ENCODE measurements at places on chromosomes 1 and 21.

DNA sequence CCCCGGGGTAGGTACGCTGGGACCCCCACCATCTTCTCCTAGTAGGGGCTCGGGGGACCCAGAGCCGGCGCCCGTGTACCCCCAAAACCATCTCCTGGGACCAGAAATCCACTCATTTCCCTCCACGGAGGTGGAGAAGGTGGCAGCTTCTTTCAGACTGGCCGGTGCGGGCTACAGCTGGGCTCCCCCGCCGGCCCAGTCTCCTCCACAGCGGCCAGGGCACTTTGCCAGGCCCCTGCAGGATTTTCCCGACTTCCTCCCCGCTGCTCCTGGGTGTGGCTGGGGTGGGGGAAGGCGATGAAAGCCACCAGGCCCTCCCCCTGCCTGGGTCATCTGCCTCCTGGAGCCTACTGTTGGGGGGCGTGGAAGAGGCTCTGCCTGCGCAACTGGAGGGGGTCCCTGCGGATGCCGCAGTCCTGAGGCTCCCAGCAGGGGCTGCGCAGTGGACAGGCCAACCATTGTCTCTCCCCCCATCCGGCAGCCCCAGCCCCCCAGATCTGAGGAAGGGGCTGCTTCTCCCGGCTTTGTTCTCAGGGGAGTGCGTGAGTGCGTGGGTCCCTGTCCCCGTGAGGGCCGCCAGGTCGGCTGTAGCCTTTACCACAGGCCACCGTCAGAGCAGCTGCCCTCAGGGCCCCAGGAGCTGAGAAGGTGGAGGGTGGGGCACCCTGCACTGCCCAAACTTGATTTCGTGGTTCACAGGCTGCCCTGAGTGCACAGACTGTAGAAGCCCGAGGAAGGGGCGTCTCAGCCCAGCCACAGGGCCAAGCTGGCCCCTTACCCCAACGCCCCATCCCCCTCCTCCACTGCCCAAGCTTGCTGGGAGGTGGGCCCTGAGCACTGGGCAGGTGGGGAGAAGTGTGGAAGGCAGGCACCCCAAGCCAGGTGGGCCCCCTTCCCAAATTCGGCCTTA lies 1.3 kb downstream of the AGRN start:
- peak; percentile 88 for DNase-seq

DNA sequence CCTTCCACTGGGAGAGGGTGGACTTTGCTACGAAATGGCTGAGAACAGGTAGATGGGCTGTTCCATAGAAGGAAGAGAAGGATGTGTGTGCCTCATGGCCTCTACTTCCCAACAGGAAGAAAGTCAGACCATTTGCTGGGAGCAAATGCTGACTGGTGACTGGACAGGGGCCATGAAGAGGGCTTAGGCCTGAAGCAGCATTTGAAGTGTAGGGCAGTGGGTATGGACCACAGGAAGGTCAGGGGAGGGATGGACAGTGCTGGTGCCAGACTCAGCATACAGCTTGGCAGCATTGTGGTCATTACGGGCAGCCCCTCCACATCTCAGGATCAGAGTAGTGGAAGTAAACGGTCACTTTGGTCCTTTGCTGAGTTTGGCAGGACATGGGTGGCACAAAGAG lies 275.7 kb downstream of the MATN1 start:
- no peak for DNase-seq

- peak; percentile 54 for DNase-seq
Observed at GRCh38 chr1:200780545-200781369, 42.1 kb downstream of the CAMSAP2 start.

GRCh38 chr1:46057781-46058180 lies 74.6 kb downstream of the PIK3R3 start:
- DNase-seq, result no peak

DNA sequence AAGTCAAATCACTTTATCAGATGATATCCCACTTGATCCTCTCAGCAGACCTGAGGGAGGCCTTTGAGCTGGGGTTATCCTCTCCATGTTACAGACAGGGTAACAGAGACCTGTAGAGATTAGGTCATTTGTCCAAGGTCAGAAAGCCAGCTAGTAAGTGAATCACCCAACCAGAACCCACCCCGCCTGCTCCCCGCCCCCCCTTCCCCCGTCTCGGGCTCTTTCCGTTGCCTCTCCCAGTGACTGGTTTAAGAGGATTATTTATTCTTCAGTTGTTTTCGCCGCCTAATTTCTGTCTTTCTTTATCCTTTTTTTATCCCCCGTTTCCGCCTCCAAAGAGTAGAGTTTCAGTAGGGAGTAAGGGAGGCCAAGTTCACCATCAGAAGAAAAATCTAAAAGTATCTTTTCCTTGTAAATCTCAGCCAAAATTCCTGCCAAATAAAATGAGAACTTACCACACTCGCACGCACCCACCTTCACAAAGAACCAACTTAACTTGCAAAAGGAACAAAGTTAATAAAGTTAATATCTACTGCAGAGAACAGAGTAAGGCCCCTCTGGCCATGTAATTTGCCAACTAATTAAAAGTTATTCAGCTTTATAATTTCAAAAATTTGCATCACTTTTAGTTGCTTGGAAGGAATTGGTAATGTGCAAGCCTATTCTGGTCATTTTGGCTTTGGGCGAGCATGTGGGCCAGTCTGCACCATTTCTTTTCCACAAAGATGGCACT lies 76.8 kb upstream of the TRABD2B start:
- DNase-seq, result no peak

DNA sequence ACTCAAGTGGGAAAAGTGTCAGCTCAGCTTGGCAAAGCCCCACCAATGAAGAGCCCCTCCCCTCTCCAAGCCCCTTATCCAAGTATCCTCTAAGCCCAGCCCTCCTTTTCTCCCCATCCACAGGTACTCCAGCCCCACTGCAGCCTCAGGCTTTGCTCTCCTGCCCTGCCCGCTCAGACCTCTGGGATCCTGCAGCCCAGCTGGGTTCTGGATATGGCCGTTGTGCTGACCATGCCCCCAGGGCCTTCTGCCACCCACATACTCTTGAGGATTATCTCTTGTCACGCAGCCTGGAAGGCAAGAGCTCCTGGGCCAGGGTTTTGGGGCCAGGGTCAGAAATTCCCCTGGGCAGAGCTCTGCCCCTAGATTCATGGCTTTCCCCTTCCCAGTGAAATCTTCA lies 4.7 kb downstream of the SHISA4 start:
- DNase-seq, result no peak

- DNase-seq, result no peak
Observed at GRCh38 chr1:78687914-78688313, 38.3 kb downstream of the IFI44 start.

DNA sequence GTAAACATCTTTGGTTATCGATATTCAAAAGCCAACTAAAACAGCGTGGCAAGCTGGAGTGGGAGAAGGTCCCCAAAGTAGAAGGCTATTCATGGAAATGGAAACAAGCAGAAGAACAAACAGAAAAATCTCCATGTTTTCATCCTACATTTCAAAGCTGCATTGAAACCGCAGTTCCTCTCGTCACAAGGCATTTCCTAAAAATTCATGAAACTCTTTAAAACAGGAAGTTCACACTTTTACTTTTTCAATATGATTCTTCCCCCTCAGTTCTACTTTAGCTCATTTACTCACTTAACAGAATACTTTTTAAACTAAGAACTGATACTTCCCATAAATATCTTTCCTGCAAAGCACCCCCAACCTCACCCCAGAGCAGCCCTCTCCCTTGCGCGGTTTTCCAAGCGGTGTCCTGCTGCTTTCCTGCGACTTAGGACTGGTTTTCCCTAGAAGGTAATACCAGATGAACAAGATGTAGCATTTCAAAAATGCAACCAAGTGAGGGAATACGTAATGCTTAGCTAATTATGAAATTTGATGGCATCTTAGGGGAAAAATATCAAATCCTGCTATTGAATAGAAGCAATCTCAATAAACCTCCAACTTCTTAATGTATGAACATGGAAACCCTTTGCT lies 228.3 kb upstream of the PKN2 start:
- DNase-seq, result no peak

DNA sequence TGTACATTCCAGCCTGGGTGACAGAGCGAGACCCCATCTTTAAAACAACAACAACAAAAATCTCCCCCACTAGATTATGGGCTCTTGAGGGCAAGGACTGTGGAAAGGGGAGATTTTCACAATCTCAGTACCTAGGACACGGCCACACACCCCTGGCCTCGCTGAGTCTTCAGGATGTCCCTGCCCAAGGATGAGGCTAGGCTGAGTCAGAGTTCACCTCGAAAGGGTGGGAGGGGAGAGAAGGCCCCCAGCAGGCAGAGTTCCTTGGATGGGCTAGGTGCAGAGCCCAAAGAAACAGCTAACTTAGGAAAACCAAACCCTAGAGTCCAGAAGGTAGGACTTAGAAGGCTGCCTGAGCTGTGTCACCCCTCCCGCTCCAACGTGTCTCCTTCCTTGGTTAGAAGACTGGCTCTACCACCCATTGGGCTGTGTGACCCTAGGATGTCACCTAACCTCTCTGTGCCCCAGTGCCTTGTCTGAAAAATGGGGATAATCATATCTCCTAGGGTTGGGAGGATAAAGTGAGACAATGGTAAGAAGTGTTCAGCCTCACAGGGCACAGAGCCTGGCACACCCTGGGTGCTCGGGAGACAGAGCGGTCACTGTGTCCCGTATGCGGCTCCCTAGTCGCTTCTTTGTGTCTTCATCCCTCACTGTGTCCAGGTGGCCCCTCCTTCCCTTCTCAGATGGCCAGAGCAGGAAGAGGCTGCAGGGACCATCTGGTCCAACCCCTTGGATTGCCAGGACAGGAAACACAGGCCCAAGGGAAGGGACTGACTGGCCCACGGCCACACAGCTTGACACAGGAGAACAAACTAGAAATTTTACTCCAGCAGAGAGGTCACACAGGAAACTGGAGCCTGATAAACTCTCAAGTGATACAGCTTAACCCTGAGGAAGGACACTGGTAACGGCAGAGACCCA lies 11.2 kb downstream of the TRIM62 start:
- no peak for DNase-seq

DNA sequence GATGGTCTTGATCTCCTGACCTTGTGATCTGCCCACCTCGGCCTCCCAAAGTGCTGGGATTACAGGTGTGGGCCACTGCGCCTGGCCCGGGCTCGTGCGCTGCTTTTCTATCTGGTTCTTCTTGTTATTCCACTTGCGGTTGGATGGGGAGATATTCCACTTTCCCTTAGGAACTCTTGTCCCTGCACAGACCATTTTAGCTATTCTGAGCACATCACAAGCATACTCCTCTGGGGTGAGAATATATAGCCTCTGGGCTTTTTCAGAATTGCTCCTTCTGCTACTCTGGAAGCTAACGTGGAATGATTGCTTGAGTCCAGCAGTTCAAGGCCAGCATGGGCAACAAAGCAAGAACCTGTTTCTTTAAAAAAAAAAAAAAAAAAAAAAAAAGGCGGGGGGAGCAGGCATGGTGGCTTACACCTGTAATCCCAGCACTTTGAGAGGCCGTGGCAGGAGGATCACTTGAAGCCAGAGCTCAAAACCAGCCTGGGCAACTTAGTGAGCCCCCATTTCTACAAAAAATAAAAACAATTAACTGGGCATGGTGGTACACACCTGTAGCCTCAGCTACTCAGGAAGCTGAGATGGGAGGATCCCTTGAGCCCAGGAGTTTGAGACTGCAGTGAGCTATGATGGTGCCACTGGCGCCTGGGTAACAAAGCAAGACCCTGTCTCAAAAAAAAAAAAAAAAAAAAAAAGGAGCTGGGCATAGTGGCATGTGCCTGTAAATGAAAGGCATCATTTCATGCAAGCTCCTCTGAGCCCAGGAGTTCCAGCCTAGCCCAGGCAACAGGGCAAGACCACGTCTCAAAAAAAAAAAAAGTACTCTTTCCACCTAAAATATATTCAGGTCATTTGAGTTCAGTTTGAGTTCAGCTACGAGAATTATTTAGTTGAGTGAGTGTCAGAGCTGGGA lies 11.8 kb upstream of the PGD start:
- no peak for DNase-seq

GRCh38 chr1:208631092-208631491 lies 386.9 kb upstream of the PLXNA2 start:
- DNase-seq, result no peak

- DNase-seq, result no peak
Observed at GRCh38 chr1:168719306-168720111, 9.5 kb downstream of the DPT start.

DNA sequence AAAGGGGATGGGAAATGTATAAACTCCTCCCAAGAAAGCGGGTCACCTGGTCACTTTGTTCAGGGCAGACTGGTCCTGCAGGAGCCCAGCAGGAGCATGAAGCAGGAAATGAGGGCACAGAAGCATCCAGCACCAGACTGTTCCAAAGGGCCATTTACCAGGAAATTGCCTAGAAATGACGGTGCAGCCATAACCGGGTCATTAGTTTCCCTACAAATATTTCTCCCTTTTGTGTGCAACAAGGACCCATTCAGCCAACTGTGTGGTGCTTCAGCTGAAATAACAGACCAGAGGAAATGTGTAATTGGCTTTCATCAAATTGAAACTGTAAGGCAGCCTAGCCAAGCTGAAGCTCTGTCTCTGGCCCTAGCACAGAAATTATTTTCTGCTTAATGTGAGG lies 7.6 kb upstream of the CTTNBP2NL start:
- DNase-seq, result peak; percentile 34

GRCh38 chr1:25020851-25021590 lies 90.9 kb upstream of the RUNX3 start:
- no peak for DNase-seq

- peak; percentile 73 for DNase-seq
Observed at GRCh38 chr1:1136547-1137230, 20.8 kb upstream of the C1orf159 start.

DNA sequence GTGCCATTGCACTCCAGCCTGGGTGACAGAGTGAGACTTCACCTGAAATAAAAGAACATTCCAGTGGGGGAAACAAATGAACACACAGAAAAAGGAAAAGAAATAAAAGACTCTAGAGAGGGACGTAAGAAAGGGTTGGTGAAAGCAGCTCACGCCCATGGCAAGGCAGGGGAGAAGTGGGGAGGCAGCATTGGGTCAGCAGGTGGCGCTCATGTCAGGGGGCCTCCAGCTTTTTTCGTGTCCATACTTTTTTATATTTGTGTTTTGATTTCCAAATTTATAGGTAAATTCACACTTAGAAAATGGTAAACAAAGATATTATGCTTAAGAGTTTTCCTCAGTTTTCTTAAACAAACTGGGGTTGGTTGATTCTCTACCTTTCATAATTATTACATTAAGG lies 45.5 kb downstream of the VPS13D start:
- DNase-seq, result peak; percentile 40

DNA sequence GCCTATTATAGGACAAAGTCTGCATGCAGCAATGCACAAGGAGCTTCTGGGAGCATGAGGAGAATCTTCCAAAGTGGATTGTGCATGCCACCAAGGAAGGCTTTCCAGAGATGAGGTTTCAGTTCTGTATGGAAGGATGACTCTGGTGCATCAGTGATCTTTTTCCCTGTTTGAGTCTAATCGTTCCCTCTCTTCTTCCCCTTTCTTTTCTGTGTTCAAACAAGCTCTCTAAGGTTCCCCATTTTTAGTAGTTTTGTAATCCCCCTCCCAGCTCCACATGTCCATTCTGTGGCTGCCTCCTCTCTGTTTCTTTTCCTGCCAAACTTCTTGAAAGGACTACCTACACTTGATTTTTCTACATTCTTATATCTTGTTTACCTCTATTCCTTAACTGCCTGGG lies 43.3 kb upstream of the USP25 start:
- no peak for DNase-seq

DNA sequence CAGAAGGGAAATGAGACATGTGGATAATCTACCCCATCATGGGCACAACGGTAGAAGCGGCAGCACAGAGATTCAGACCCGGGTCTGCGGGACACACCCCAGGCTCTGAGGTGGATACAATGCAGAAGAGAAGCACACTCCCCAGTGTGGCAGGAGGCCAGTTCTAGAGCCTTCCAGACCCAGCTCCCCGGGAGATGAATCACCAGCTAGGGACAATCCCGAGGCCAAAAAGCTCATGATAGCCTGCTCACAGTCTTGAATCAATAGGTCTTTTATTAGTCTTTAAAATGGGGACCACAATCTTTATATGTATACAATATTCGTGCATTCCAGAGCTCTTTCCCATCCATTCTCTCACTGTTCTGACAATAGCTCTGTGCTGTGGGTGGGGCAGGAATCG lies 57.3 kb upstream of the DIRAS3 start:
- no peak for DNase-seq

Data from kidney (tissue), 22 donors.